H9 (cell line): ENCODE measurements at places on chromosomes 11 and 22. TPM values are rescaled to one million over a fixed set of nuclear protein-coding genes. Genes with fewer than 3 reads are reported as not detected.

The TSGA10IP gene
- 2.2 and 3.1 TPM in 2 replicates for total RNA-seq

The OMP gene
- 0.86 TPM in 1 of 2 replicates, not detected in the other for total RNA-seq

DNA sequence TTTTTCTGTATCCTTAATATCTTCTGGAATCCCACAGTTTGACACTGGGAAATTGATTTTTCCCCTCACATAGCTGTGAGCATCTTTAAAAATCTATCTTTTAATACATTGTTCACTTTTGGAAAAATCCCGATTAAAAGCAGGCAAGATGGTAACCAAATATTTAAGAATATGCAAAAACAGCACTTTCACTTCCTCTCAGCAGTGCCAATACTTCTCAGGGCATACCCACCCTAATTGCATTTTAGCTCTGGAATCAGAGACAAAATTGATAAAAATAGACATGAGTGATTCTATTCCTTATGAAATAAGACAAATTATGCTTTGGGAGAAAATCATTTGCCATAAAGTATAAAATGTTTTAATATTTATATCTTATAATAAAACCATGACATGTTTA is 168.5 kb upstream of the CCDC90B start:
- DNase-seq, result no peak

DNA sequence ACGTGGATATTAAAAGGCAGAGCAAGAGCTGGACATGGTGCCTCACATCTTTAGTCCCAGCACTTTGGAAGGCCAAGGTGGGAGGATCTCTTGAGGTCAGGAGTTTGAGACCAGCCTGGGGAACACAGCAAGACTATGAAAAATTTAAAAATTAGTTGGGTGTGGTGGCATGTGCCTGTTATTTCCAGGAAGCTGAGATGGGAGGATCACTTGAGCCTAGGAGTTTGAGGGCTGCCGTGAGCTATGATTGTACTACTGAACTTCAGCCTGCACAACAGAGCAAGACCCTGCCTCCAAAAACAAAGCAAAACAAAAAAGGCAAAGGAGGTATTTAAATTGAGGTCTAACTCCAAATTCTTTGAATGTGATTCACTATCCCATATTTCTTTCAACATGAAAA is 23.5 kb downstream of the RDX start:
- DNase-seq, result no peak

GRCh38 chr11:113991718-113992458 is 17.0 kb downstream of the HTR3A start:
- no peak for DNase-seq

DNA sequence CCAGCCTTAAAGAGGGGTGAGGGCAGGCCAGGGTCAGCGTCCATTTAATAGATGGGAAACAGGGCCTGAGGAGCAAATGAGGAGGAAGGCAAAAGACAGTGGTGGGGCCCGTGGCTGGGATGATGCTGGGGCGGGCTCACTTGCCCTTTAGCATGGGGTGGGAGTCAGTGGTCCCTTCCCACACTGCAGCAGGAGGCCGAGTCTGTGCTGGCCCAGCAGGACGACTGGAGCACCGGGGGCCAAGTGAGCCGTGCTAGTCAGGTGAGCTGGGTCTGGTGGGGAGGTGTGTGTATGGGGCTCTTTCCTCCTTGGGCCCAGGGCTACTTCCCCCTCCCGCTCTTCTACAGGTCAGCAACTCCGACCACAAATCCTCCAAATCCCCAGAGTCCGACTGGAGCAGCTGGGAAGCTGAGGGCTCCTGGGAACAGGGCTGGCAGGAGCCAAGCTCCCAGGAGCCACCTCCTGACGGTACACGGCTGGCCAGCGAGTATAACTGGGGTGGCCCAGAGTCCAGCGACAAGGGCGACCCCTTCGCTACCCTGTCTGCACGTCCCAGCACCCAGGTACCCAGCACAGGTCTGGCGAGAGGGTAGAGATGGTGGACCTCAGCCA is 12.8 kb downstream of the SCYL1 start:
- DNase-seq, result no peak
